Renal cortex interstitium (tissue), 15 donors: ENCODE measurements at places on chromosomes 2 and 18. TPM values are rescaled to one million over a fixed set of nuclear protein-coding genes. Genes with fewer than 3 reads are reported as not detected.
A peak's percentile ranks its signal among the peaks of the same experiment; 100 is the strongest.

GRCh38 chr2:10410001-10410822 is 37.9 kb downstream of the ODC1 start:
- DNase-seq = no peak

DNA sequence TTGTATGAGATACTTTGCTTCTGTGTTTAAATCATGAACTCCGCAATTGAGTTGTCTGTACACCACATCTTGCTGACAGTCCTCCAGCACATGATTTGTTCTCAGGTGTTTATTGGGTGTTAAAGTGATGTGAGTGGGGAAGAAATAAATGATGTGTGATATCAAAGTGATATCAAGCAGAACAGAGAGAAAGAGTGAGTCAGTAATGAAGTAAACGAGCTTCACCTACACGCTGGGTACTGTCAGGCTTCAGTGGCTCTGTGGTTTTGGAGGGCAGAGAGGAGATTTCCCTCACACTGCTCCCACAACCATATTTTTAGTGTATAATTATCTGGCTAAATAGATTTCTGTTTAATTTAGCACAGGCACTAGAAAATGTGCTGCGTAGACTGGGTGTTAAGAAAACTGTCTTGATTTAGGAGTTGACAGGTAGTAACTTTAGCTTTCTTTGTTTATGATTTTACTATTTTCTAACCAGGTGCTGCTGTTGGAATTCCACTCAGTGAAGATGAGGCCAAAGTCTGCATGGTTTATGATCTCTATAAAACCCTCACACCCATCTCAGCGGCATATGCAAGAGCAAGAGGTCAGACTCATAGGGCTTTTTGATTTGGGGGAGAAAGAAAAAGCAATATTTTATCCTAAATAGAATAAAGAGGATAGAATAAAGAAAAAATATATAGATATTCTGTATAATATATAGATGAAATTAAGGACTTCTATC is 21.2 kb downstream of the ATIC start:
- no peak for DNase-seq

DNA sequence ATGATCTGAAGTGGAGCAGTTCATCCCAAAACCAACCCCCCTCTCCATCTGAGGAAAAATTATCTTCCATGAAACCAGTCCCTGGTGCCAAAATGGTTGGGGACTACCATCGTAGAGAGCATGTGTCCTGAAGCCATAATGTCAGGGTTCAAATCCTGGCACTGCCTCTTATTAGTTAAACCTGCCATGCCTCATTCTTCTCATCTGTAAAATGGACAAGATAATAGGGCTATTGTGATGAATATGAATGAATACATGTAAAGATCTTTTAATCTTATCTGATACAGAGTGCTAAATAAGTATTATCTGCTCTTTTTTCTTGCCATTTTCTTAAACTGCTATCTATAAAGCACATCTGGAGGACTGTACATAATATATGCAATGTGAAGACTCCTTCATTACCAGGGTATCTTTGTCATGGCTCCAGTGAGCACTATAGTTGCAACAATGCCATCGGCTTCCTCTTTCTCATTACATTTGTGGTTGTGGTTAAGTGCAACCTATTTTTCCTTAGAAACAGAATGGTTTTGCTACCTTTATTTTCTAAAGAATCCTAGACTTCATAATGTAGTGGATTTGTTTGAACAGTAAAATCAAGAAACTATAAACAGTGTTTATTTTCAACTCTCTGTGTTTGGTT is 27.0 kb downstream of the MFSD6 start:
- DNase-seq = no peak

DNA sequence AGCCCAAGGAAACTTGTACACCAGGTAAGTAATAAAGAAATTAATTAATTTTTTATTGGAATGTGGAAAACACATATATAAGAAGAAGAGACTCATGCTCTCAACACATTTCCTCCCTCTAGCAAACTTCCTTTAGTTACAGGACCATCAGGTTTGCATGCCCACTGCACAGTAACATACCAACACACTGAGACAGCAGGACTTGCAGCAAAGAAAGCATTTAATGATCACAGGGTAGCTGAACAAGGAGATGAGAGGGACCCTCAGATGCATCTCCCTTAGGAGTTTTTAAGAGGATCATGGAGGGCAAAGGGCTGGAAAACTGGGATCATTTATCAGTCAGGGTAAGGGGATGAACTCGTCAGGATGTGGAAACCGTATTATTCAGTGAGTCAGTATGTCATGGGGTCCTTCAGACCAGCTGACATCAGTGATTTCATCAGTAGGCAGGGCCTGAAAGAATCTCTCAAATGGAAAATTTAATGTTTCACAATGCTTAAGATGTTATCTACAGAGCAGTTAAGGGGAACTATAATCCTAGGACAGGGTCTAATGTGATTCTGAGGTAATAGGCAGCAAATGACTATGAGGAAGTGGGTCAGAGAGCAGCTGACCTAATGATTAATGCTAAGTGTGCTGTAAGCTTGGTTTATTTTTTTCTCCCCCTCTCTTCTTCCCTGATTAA is 193.8 kb upstream of the RND3 start:
- DNase-seq = no peak

GRCh38 chr2:177646791-177647190 is 254.2 kb downstream of the AGPS start:
- DNase-seq = no peak

GRCh38 chr18:46821856-46822711 is 65.2 kb upstream of the ST8SIA5 start:
- no peak for DNase-seq

DNA sequence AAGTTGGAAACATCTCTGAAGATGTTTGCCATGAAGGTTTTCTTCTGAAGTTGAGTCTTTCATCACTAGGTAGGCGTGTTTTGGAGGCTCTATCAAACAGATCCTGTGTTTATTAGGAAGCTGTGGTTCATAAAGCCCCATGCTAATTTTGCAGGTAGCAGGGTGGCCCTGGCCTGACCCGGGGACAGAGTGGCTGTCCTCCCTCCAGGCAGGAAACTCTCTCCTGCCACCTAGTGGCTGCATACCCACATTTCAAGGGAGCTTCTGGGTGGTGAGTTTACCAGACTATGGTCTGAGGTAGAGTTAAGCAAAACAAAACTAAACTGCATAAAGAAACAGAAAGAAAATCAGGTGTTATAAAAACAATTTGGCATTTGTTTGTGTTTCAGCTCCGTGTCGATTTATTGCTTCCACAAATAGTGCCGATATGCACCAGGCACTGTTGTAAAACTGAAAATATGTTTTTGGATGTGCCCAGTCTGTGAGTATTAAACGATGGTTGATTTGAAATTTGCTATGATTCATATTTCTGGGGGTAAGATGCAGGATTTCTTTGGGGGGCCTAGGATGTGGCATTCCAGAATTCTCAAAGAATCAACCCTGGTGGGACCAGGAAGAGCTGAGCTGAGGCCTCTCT is 26.0 kb upstream of the IL37 start:
- no peak for DNase-seq

DNA sequence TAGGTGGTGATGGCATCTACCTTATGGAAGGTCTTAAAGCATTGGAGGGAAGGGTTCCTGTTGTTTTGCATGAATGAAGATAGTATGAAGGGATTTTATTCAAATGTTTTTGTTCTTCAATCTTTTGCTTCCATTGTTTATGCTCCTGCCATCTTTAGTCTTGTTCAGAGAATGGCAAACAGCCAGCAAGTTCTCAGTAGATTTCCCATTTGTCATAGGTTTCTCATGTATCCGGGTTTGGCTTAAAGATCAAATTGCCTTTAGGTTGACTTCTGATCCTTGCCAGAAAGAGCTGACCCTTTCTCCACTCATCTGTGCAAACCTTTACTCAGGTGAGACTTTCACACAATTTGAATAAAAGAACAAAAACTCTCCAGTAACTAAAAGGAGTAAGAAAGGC is 44.2 kb upstream of the STAT4 start:
- DNase-seq = no peak

Gene GPR45
- 0.11 TPM for polyA plus RNA-seq

DNA sequence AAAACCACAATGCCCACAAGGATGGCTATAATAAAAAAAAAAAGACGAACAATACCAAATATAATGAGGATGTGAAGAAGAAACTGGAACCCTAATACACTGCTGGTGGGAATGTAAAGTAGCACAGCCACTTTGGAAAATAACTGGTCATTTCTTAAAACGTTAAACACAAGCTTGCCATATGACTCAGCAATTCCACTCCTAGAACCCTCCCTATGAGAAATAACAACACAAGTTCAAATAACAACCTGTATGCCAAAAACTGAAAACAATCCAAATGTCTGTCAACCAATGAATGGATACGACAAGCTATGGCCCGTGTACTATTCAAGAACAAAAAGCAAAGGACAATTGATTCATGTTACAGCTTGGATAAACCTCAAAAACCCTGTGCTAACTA is 7.0 kb upstream of the ALPK2 start:
- no peak for DNase-seq

DNA sequence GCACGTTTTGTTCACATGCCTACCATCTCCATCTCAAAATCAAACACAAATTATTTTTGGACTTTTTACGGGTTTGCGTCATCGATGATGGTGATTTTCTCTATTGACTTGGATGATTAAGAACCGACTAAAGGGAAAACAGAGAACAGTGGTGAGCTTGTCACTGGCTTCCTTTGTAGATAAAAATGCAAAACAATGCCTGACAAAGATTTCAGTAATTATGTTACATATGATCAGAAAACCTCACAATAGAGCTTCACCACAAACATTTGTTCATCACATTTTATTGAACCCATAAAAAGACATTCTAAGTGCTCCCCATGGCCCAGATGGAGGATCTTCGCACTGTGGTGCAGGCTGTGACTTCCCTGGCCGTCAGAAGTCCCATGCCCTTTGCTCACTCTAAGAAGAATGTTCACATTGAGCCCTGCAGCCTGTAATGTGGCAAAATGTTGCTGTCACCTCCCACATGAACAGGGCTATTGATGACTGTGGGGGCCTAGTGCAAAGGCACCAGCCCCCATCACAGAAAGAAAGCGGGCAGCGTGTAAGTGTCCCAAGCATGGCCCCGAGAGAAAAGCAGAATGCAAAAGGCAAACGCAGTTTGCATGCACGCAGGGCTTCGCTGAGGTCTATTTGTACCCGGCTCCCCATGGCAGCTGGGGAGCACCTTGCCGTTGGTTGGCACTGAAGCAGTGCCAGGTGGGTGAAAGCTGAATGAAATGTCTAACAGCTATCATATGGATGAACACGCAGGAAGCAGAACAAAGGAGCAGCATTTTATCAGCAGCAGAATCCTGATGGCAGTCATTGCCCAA is 60.6 kb downstream of the BCL2 start:
- no peak for DNase-seq

DNA sequence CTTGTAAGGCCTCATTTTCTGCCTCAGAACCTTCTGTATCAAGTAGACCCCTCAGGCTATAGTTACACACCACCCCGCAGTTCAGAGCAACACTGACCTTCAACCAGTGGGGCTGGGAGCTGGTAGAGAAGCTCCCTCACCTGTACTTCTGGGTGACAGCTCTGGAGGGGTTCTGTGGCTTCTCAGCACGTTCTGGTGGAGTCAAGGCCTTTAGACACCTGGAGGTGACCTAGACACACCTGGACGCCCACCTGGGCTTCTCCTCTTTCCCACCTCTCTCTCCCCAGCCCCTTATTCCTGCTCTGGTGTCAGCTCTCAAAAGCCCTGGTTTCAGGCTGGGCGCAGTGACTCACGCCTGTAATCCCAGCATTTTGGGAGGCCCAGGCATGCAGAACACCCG is 7.3 kb upstream of the CIB4 start:
- no peak for DNase-seq

DNA sequence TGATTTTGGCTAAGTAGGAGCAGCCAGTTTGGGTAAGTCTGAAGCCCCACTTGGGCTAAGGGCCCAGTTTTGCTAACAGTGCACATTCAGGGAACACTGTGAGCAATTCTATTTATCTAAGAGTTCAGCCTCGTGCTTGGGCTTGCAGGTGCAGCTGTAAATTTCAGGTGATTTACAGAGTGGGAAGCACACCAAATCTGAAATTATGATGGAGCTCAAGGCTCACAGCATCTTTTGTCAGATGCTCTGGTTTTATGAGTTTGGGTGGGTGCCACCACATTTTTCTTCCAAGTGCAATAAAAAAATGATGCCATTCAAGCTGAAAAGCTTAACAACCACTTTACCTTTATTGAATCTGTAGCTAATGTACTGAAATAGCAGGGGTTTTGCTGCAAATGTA is 671.2 kb downstream of the LRRTM4 start:
- DNase-seq = no peak

DNA sequence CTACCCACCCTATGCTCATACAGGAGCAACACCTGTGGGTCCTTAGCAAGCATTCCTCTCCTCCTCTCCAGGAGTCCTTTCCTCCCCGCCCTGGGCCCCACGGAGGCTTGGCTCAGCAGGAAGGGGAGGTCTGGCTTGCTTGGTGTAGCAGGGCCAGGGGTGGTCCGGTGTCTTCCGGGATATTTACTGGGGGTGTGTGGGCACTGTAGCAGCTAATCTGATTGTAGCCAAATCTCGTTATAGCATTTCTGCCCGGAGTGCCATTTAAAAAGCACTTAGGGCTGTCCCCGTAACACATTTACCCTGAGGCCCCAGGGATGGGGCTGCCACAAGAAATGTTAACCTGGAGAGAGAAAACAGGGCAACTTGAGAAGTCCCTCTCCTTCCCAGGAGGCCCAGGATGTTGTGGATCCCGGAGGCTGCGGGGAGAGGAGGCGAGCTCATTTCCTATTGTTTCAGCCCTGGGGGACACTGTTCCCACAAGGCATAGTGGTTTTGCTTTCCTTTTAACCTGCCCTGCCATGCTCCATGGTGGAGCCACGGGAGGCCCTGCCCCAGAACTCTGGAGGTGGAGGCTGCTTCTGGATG is 134.5 kb downstream of the CLIP4 start:
- DNase-seq = no peak

Gene FTCDNL1
- 1.2 TPM for polyA plus RNA-seq

Gene VSNL1
- 4.2 TPM for polyA plus RNA-seq

Gene CACNB4
- 11.7 TPM for polyA plus RNA-seq

DNA sequence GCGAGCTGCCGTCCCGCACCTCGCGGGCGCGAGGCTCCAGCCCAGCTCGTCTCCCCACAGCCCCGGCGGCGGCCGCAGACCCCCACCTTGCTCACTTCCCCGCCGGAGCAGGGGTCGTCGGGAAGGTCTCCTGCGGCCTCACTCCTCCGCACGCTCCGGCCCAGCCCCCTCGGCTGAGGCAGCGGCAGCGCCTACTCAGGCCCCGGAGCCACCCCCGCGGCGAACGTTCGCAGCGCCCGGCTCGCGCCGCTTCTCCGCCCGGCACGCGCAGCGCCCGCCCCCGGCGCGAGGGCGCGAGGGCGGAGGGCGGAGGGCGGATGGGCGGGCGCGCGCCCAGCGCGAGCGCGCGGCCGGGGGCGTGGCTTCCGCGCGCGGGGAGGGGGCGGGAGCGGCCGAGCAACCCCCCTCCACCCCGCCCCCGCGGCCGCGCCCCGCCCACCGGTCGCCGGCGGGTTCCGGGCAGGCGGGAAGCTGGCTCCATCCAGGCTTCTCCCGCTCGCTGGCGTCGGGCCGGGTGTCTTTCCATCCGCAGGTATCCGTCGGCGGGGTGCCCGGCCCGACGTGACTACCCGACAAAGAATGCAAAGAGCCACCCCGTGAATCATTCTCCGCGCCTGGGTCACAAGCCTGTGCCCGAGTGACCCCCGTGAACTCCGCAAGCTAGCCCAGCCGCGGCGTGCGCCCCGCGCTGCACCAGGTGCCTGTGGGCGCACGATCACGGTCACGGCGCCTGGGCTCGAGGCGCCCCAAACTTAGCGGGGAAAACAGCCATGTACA is at the start of gene DTNB:
DTNB (minus strand) TSS at position 278 of the 777 bp plus-strand sequence. CDS start 20,917 bp downstream, outside the sequence.
- DNase-seq = peak; percentile 71
